RPMI7951 (cell line): ENCODE measurements at places on chromosomes 12 and 14. TPM values are rescaled to one million over a fixed set of nuclear protein-coding genes. Genes with fewer than 3 reads are reported as not detected.

DNA sequence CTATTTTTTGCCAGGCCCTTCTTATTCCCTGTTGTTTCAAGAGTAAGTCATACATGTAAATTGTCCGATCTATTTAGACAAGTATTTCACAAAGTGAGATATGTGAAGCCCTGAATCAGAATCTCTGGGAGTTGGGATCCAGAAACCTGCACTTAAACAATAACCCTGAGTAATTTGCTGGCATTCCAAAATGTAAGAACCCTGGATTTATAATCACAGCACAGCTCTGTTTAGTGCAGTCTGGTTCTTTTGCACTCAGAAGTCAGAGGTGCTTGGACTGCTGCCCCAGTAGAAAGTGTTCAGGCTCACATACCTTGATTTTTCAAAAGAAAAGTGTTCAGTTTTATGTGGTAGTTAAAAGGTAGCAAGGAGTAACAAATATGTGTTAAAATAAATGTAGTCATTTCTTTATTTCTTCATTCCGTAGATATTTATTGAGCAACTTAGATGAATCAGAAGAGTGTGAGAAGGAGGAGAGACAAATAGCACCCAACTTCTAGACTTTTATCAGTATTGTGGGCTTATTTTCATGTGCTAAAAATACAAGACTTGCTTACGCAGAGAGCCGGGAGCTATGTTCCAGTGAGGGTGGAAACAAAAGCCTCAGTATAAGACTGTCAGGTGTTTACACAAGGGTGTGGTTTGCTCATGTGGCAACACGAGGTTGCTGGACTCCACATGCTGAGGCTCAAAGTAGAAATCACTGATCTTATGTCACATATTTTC lies 70.1 kb downstream of the SYNE2 start:
- DNase-seq = no peak

- no peak for DNase-seq
Measured at GRCh38 chr14:24325963-24326362, 8.9 kb downstream of the ADCY4 start.

SVOP gene
- total RNA-seq = under 0.01 TPM in 1 of 2 replicates, not detected in the other

DNA sequence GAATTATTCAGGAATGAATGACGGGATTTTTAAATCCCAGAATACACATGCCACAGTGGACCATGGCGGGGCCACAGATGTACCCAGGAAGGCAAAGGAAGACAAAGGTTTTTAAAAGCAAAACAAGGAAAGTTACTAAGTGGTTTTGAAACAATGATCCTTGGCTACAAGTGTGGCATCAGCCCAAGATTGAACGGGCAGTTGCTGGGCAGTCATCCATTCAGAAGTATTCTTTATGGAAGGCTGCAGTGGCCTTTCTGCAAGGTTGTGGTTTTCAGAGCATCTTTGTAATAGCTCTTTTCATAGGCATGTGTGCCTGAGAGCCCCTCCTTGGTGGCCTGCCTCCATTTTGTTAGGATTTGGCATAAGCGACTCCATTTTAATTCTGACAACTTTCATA lies 13.4 kb upstream of the IFI27 start:
- DNase-seq = no peak

TCL1B gene
- not detected in 2 replicates for total RNA-seq

CD27 gene
- not detected in 2 replicates for total RNA-seq

ZDHHC22 gene
- total RNA-seq = not detected in 2 replicates
